A172 (cell line): ENCODE measurements at places on chromosomes 5 and 9. TPM values are rescaled to one million over a fixed set of nuclear protein-coding genes. Genes with fewer than 3 reads are reported as not detected.

The DEPDC1B gene
- total RNA-seq: 34.4 and 35.0 TPM in 2 replicates

DNA sequence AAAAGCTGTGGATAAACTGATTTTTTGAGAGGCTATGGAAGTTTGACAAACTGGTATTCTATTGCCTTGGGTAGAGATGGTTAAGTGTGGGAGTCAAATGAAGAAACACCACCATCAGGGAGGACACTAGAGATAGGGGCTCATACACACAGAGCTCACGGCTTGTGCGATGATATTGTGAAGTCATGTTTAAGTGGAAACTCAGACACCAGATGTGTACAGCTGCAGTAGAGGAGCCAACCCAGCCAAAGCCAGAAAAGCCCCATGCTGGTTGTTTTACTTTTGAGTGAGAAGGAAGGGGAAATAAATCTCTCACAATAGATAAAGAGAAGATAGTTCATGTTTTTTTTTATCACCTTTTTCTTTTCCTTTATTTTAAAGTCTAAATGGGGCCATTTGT lies 377.7 kb downstream of the DMRT2 start:
- no peak for DNase-seq

DNA sequence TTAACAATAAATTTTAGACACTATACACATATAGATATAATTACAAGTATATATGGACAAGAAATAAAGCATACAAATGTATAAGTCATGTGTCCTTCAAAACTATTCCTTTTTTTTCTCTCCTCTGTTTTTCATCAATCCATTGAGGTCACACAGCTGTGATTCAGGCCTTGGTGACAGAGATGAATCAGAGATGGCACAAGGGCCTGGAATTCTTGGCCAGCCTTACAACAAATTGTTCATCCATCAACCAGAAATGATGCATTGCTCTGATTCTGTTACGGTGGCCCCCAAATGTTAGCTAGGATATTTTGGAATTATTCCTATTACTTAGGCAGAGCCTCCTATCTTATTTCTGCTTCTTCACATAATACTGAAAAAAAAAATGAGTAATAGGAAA lies 108.7 kb upstream of the MPDZ start:
- DNase-seq: no peak

DNA sequence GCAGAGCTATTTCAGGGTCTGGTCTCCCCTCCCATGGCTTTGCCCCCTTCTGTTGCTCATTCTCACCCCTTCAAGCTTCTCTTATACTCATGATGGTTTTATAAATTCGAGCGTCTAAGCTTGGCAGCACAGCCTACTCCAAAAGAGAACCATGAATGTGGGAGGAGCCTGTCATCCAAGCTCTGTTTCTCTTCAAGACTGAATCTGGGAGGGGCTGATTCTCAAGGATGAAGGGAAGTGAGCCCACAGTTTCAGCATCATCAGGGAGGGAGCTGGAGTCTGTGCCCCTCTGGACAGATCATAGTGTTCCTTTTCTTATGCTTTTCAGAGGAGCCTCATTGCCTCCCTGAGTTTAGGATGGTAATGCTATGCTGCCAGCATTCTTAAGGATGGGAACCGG lies 168.6 kb downstream of the CFAP90 start:
- no peak for DNase-seq

DNA sequence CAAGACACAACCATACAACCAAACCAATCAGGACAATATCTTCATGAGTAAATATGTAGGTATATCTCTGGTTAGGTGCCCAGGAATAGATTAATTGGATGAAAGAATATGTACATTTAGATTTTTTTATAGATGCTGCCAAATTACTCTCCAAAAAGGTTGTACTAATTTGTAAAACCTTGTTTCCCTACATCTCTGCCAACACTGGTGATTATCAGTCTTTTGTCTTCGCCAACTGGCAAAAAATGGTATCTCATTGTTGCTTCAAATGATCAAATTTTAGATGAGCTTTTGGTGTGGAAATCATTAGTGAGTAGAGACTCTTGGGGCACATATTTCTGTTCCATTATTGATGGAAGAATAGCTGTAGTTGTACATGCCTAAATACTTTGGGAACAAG lies 90.7 kb upstream of the ELL2 start:
- DNase-seq: no peak

- DNase-seq: peak; percentile 66
Observed at GRCh38 chr9:2016408-2017330, 1.5 kb downstream of the SMARCA2 start.
